ENCODE measurements at places on chromosomes 7 and 10.
A peak's percentile ranks its signal among the peaks of the same experiment; 100 is the strongest.

DNA sequence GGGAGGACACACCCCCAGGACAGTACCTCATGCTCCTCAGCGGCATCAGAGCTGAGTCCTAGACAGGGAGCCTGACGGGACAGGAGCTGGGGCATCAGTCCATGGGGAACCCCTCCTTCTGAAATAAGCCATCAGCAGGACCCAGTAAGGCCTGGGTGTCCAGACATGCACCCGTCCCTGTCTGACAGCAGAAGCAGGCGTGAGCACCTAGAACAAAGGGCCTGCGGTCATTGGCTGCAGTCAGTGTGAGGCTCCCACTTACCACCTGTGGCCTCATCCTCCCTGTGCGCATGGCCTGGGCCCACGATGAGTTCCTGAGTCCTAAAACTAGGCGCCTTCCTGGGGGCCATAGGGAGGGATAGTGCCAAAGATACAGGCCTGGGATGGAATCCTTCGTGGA, 484.7 kb downstream of the PTPRN2 start:
- no peak for DNase-seq

DNA sequence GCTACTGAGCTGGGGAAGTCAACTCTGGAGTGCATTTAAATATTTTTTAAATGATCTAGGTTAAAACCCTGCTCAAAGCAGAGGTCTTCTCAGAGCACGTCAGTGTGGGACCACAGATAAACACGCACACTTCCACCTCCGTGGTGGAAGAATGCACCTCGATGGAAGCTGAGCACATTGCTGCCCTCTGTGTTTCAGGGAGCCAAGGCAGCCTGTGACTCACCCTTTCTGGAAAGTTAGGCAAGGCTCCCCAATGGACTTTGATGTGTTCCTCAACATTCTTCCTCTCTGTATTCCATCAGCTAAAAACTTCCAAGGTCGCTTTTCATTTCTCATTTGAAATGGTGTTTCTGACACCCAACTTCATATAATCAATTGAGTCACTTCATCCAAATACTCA, 170.8 kb upstream of the KMT2E start:
- no peak for DNase-seq

GRCh38 chr7:45451342-45452035, 122.7 kb upstream of the ADCY1 start:
- no peak for DNase-seq

DNA sequence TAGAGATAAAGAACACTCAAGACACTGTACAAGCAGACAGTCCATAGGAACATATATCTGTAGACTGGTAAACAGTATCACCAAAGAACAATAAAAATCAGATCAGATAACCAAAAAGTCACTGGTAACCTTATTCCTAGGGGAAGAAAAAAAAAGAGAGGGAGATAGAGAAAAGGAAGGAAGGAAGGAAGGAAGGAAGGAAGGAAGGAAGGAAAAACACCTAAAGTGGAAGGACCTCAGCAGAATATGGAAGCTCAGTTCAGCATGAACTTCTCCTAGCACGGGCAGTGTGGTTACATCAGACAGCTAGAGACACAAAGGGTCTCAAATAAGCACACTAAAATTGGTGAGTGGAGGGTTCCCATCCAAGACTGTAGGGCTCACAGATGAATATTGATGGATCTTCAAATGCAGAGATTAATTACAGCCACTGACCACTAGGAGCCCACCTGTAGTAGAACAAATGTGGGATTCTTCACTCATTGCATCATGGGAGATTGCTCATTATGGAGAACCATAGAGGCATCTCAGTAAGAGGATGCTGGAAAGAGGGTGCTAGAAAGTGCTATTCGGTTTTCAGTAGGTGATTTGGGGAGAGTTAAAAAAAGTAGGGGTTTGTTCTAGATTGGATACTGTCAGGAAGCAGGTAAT, 293.4 kb upstream of the C7orf33 start:
- DNase-seq: no peak

DNA sequence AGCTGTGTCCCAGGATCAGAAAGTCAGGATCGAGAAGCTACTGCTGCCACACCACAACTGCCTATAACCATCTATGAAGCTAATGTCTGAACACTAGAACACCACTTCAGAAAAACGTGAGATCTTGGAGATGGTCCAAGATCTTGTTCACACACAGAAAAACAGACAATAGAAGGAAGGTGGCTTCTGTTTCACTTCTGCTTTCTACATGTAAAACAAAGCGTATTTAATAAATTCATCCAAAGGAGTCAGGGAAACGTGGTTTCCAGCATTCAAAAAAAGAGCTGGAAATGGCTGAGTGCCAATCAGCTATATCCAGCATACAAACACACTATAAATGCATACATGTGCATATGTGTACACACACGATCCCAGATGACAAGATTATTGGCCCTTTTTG, 70.2 kb upstream of the CCDC71L start:
- DNase-seq: no peak

- DNase-seq: no peak
Observed at GRCh38 chr7:18290223-18290622, 205.3 kb upstream of the HDAC9 start.

GRCh38 chr7:22561321-22561811, 61.4 kb upstream of the STEAP1B start:
- peak; percentile 97 for DNase-seq

GRCh38 chr7:85186083-85186520, 754 bp downstream of the SEMA3D start:
- no peak for DNase-seq

All from GM04504 (cell line).